ENCODE measurements at places on chromosomes 13 and 19.

- no peak for DNase-seq
Observed at GRCh38 chr13:97621631-97622030, 187.7 kb downstream of the RAP2A start.

DNA sequence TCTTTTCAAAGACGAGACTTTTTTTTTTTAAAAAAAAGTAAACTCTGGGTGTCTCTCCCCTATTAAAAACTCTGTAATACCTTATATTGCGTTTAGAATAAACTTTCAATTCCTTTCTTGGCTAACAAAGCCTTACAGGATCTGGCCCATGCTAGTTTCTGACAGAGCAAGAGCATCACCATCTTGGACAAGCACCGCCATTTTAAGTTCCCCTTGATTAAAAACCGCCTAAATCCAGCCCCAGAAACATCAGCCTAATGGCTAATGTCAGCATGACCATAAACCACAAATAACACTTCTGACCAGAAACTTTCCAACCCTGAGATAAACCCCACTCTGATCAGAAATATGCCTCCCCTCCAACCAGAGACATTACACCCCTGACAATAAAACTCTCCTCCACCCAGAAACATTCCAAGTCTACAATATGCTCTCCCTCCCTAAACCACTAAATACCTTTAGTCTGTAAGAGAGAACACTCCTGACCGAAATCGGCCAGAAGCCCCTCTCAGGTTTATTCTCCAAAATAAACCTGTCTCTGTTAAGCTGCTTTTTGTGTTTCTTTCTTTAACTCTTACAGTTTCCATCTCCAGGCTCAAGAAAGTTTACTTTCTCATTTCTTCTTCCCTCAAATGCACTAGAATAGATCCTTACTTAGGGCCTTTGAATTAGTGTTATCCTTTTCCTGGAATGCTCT, 1.6 kb upstream of the AKAP11 start:
- no peak for DNase-seq

GRCh38 chr19:18771328-18772242, 19.5 kb downstream of the COMP start:
- DNase-seq = no peak

DNA sequence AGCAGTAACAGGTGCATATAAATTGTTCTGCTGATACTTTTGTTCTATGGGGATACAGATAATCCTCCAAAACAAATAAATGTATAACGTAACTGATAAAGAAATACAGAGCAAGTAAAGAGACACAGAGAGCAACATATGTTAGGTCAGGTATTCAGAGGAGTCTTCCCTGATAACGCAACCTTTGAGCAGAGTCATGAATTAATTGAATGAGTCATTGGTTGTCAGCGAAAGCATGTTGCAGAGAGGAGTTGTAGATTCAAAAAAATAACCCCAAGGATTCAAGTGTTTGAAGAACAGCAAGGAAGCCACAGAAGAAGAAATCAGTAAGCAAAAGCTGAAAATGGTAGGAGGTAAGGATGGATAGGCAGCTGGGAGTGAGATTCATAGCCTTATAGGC, 245.2 kb downstream of the TBC1D4 start:
- no peak for DNase-seq

GRCh38 chr13:75202981-75203380, 279.0 kb downstream of the TBC1D4 start:
- no peak for DNase-seq

DNA sequence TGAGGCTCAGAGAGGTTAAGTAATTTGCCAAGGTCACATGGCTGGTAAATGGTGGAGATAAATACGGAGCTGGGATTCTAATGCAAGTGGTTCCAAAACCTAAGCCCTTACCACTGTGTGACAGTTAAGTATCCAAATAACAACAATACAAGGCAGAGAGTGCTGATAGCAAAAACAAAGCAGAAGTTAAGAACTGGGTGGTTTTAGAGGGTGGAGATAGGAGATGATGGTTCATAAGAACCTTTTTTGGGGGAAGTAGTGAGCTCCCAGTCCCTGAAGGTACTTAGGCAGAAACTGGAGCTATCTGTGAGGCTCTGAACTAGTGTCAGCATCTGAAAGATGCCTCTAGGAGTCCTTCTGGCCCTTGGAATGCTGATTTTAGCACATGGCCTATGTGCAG, 56.2 kb upstream of the UBE2L5 start:
- DNase-seq = no peak

DNA sequence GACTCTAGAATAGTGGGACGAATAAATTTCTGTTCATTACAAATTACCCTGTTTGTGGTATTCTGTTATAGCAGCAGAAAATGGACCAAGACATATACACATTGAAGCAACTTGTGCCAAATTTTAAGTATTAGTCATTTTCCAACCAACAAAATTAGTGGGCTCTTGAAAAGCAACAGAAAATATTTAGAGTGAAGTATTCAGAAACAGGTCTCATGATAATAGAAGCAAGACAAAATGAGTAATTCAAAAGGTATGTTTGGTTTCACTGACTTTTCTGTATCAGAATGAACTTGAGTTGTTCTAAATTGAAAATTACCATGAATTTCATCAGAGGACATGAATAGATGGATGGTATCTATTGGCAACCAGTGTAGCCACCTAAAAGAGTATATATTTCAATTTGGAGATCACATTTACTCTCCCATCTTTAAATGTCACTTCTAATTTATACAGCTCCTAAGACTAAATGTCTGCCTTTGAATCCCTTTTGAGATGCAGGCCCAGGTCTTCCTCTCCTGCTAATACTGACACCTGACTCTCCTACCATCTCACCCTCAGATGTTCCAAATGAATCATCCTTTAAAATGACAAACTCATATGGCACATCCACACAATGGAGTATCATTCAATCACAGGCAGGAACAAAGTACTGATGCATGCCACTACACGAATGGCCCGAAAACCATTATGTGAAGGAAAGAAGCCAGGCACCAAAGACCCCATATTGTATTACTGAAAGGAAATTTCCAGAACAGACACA, 40.7 kb upstream of the DOCK9 start:
- no peak for DNase-seq

DNA sequence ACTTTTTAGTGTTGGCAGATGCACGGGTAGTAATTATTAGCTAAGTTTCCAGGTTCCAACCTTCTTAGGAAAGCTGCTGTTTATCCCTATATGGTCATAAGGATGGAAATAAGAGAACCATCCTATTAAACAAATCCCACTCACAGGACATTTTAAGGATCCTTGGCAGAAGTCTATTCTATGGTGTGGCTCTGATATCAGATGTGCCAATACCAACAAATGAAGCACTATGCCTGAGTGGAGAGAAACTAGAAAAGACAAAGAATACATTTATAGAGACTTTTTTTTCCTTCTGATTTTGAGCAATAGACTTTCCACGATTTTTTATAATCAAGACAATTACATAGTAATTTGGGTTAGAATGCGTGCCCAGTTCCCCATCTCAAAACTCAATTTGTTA, 12.6 kb downstream of the PCDH17 start:
- DNase-seq = no peak

DNA sequence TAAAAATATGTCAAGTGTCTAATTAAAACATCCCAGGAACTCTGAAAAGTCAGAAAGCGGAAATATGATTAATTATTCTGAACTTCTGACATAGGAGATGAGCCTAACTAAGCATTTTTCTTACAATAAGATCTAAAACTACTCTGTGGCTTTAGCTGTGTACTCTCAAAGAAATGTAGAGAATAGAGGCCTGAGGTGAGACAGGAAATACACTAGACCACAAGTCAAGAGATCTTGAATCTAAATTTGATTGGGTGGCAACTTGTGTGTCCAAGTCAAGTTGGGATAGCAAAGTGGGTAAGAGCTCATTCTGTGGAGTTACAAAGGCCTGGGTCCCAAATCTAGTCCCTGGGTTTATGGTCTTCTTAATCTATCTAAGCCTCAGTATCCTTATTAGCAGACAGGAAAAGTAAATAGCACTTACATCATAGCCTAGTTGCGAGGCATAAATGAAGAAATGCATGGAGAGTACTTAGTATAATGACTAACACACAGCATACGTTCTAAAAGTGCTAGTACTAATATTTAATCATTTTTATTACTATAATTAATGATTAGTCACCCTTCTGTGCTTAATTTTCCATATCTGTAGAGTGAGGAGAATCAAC, 9.4 kb upstream of the LRRC63 start:
- no peak for DNase-seq

- no peak for DNase-seq
Observed at GRCh38 chr13:48246102-48246501, 13.1 kb downstream of the ITM2B start.

- DNase-seq = no peak
Observed at GRCh38 chr19:7869910-7870511, 4.2 kb downstream of the PRR36 start.

DNA sequence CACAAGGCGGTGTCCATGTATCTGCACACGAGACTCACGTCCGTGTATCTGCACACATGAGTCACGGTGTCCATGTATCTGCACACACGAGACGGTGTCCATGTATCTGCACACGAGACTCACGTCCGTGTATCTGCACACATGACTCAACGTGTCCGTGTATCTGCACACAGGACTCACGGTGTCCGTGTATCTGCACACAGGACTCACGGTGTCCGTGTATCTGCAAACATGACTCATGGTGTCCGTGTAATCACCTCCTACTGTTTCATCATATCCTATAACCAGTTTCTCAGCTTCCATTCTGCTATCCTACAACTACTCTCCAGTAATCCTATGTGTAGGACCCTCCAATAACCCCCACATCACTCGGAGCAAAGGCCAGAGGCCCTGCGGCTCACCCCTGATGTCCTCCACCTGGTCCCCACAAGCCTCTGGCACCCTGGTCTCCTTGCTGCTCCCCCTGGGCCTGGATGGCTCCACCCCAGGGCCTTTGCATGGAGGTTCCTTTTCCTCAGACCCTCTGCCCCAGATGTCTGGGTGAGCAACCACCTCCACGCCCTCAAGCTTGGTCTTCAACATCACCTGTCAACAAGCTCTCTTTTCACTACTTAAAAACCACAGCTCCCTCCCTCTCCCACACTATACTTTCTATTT, 2.5 kb upstream of the TMEM255B start:
- DNase-seq = no peak

- DNase-seq = no peak
Observed at GRCh38 chr19:6707658-6708018, 12.8 kb downstream of the C3 start.

- no peak for DNase-seq
Observed at GRCh38 chr13:44449999-44450821, 76.6 kb downstream of the SERP2 start.

DNA sequence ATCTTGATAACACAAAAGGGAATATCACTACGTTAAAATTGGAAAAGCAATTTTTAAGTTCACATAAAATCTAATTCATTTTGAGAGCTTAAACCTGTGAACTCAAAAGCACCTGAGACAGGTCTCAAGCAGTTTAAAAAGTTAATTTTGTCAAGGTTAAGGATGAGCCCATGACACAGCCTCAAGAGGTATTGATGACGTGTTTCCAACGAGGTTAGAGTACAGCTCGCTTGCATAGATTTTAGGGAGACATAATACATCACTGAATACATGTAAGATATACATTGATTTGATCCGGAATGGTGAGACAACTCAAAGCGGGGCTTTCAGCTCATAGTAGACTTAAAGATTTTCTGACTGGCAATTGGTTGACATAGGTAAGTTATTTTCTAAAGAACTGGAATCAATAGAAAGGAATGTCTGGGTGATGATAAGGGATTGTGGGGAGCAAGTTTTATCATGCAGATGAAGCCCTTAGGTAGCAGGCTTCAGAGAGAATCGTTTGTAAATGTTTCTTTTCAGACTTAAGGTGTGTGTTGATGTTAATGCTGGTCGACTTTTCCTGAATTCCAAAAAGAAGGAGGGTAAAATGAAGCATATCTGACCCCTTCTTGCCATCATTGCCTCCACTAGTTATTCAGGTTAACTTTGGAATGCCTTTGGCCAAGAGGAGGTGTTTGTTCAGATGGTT, 2890.6 kb downstream of the PCDH9 start:
- DNase-seq = no peak

GRCh38 chr13:37984357-37984756, 114.8 kb upstream of the TRPC4 start:
- no peak for DNase-seq

GRCh38 chr19:38250821-38251563, 5.2 kb downstream of the PPP1R14A start:
- no peak for DNase-seq

DNA sequence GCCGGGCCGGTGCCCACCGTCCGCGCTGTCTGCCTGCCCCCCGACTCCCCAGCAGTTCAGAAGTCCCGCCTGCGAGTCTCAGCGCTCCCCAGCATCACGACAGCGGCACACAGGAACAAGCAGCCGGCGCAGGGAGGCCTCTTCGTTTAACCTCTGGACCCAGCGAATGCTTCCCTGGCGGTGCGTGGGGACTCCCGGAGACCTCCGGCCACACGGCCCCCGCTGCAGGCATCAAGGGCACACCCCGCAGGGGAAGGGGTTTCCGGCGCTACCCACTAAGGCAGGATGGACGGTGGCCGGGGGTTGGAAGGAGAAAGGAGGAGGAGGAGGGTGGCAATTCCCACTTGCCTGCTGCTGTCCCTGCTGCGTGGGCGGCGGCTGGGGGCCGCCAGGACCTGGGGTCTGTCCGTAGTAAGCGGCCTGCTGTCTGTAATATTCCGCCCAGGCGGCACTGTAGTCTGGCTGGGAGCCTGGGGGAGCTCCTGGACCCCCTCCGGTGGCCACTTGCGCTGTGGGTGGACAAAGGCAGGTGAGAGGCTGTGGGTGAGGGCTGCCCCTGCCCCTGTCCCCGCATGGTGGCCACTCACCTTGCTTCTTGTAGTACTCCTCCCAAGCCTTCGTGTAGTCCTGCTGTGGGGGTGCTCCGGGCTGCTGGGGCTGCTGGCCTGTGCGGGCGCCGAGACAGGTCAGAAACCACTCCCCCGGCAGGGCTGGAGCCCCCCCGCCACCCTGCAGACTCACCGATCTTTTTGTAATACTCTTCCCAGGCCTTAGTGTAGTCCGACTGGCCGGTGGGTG, 9.6 kb downstream of the KHSRP start:
- DNase-seq = no peak

DNA sequence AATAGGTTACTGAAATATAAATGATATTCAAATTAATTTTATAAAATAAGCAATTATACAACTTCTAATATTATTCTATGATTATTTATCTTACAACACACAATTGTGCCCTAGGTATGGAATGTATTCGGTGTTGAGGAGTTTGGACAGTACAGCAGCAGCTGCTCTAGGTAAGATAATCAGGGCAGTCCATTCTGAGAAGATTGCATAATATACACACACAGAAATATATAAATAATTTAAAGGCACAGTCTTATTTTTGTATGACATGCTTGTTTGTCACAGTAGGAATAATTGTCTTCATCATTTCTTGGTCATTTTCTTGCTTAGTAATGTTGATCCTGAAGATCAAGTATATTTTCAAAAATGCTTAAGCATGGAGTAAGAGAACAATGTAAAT, 849.4 kb upstream of the MIR17HG start:
- no peak for DNase-seq

GRCh38 chr13:58056426-58056825, 424.9 kb downstream of the PCDH17 start:
- DNase-seq = no peak

DNA sequence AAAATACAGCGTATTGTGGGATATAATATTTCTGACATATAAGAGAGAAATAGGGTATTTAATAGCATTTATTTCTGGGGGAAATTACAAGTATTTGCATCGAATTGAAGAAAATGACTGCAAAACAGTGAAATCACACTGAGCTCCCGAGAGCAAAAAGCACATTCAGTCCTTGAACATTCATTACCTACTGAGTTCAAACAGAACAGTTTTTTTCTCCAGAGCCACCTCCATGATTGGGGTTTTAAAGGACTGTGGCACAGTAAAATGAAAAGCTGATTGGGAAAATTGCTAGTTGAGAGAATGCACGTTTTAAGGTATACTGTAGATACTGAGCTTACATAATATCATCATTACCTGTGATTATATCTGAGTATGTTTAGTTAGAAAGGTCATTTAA, 58.0 kb upstream of the TRPC4 start:
- no peak for DNase-seq
